COLO829 (cell line): ENCODE measurements at places on chromosomes 1 and 21.

- peak; percentile 92 for DNase-seq
Measured at GRCh38 chr1:227787513-227788270, 27.8 kb upstream of the PRSS38 start.

DNA sequence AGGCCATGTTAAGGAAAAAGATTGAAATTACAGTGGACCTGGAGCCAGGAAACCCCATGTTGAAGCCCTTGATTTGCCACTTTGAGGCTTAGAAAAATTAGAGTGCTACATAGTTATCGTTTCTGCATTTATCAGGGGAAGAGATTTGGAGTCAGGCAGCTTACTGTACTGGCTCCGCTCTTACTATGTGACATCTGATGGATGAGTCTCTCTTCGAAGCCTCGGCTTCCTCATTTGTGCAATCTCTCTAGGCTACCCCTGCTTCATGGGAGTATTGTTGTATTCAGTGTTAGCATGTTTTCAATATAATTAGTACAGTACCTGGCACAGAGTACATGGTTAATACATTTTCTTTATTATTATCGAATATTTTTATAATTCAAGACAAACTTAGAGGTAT is 480.4 kb upstream of the USP24 start:
- no peak for DNase-seq

- DNase-seq: no peak
Measured at GRCh38 chr1:35708441-35708921, 10.2 kb downstream of the C1orf216 start.

DNA sequence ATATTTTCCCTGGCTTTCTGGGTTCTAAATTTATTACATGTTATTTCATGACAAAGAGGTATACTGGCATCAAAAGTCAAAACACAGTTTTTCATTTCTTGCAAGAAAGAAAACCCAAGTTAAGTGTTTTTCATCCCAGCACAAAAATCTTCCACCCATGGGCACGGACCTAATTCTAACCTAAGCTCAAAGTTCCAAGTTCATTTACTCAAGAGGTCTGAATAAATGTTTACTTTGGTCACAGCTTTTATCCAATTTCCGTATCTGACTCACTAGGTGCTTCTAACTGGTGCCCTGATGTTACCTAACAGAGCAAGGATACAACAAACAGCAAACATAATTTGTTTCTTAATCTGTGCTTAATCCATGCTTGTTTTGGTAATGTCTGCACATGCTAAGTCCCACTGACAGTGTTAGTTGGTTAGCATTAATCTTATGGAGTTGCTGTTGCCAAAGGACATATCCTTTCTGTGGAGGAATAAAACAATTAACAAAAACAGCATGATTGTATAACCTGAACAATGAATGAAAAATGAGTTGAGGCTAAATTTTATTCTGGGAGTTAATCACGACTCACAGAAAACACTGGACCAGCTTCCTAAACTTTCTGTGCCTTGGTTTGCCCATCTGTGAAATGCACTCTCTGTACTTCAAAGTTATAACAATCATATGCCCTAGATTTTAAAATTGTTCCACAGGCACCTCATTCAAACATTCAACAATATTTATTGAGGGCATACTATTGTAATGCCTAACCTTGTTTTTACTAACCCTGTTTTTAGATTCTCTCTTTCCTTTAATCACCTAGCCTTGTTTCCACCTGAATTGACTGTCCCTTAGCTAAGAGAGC is 4.2 kb upstream of the CHD1L start:
- DNase-seq: no peak

DNA sequence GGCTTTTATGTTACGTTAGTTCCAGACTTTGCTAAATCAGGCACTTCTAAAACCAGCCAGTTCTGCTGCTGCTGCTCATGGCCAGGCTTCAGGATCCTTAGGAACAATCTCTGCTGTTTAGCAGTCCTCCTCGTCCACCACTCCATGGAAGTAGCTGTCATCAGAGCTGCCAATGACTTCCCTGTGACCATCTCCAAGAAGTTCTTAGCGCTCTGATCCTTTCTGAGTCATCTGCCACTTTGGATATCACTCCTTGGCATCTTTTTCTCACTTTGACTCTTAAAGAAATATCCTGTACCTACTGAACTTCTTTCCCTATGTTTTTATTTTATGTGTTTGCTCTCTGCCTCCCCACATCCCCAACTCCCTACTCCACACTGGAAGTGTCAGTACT is 14.7 kb upstream of the IRF2BP2 start:
- DNase-seq: no peak

DNA sequence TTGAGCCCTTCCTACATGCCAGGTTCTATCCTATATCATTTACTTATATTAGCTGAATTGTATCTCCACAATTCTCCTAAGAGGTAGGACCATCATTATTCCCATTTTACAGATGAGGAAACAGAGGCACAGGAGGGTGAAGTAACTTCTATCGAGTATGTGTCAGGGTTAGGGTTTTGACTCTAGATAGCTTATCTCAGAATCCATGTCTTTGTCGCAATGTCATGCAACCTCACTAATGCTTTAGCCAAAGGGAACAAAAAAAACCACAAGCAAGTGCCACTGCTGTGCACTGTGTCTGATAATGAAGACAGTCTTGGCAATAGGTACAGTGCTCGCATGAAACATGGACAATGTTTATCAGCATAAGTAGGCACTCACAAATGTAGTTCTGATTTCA is 95.4 kb upstream of the CLDN14 start:
- DNase-seq: no peak
